Stimulated activated CD4-positive, alpha-beta T cell treated with anti-CD3 and anti-CD28 coated beads, Interleukin-15, amount 100 ng/mL, for 48 hours (primary cell): ENCODE measurements at places on chromosomes 2 and 18.

DNA sequence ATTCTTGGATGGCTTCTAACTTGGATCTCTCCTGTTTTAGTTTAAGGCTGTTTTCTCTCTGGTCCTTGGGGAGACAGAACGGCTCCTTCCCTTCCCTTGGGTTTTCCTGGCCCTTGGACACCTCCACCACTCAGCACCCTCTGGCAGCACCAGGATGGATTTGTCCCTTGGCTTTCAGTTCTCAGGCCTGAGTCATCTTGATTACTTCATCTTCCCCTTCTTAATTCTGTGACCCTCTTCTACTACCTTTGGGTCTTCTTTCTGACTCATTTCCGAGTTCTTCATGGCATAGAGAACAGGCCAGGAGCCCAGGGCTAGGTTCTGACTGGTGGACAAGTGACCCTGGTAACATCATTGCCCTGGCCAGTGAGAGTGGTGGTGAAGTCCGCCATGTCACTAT, 14.9 kb downstream of the IGFBP2 start:
- no peak for DNase-seq

GRCh38 chr2:61922714-61923113, 17.2 kb downstream of the COMMD1 start:
- DNase-seq, result no peak

- DNase-seq, result no peak
Measured at GRCh38 chr2:137800386-137800785, 163.9 kb upstream of the HNMT start.

GRCh38 chr2:95539290-95539689, 52.5 kb upstream of the TRIM43 start:
- no peak for DNase-seq

GRCh38 chr2:111708476-111709180, 175.4 kb downstream of the ANAPC1 start:
- no peak for DNase-seq

DNA sequence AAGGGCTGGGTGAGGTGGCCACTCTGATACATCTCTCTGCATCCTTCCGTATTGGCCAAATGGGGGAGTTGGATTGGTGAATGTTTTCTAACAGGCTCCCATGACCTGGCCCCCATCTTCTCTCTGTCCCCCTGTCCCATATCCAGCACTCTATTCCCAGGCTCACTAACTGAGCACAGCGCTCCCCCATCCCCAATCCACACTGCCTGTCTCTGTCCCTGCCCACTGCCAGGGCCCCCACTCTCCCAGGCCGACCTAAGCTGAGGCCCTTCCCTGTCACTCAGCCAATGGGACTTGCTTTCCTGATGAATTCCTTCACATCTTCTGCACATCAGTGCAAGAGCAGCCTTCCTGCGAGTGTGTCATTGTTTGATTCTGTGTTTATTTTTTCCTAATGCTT, 216.8 kb upstream of the MYT1L start:
- DNase-seq, result no peak

GRCh38 chr2:237044281-237044680, 41.4 kb upstream of the COPS8 start:
- DNase-seq, result no peak

DNA sequence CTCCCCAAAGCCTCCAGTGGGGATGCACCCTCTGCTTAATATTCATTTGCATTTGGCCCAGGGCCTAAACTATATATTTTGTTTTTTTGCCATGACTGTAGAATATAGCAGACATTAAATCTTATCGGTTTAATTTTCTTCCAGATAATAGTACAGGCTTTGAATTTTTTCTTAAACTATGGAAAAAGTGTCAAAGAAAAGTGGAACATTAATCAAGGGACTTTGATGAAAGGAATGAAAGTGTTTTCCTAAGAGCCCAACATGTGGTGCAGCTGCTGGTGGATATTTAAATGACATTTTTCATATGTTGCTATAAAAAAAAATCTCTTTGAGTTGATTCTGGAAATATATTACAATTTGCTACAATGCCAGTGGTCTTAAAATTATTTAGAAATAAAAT, 346.8 kb downstream of the CYP26B1 start:
- DNase-seq, result no peak

DNA sequence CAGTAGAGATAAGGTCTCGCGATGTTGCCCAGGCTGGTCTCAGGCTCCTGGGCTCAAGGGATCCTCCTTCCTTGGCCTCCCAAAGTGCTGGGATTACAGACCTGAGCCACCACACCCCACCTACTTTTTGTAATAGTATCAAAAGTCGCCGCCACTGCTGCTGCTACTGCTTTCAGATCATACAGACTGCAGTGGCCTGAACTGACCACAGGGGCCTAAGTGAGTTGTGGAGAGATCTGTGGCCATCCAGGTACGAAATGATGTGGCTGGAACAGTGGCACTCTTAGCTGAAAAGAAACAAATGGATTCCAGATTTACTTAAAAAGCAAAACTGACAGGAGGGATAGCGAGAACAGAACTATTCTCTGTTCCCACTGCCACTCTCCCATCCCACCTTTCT, 32.9 kb upstream of the POMC start:
- no peak for DNase-seq

DNA sequence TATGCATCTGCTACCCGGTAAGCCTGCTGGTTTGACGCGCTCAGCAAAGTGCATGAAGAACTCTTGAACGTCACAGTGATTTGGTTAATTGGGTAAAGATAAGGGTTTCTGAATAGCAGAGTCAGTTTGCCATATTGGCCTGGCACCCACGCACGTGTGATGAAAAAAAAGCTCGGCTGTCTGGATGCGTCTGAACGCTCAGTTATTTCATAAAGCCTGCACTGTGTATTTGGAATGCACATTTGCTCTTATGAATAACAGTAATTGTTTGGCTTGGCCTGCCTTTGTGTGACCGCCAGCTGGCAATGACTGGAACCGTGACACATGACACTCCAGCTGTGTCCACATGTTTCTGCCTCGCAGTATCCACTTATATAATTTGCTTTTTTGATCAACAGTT, 129.2 kb upstream of the MEIS1 start:
- no peak for DNase-seq

GRCh38 chr2:12490641-12491040, 226.1 kb upstream of the TRIB2 start:
- DNase-seq, result no peak

GRCh38 chr2:11506611-11506969, 27.3 kb upstream of the GREB1 start:
- no peak for DNase-seq

DNA sequence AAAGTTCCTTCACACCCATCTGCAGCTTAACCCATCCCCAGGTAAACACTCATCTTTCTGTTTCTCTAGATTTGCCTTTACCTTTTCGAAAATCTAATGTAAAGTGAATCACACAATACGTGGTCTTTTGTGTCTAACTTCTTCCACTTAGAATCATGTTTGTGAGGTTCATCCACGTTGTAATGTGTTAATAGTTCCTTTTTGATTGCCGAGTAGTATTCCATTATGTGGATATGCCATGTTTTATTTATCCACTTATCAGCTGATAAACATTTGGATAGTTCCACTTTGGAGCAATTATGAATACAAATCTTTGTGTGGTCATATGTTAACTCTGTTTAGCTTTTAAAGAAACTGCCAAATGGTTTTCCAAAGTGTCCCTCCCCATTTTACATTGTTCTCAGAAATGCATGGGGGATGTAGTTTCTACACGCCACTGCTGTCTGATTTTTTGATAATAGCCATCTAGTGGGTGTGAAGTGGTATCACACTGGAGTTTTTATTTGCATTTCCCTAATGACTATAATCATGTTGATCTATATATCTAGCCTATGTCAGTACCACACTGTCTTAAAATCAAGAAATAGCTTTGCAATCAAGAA, 22.3 kb downstream of the PECR start:
- DNase-seq, result no peak

- no peak for DNase-seq
Measured at GRCh38 chr2:237199082-237199481, 113.4 kb downstream of the COPS8 start.

GRCh38 chr18:56921896-56922480, 224.9 kb upstream of the BOD1L2 start:
- DNase-seq, result no peak

DNA sequence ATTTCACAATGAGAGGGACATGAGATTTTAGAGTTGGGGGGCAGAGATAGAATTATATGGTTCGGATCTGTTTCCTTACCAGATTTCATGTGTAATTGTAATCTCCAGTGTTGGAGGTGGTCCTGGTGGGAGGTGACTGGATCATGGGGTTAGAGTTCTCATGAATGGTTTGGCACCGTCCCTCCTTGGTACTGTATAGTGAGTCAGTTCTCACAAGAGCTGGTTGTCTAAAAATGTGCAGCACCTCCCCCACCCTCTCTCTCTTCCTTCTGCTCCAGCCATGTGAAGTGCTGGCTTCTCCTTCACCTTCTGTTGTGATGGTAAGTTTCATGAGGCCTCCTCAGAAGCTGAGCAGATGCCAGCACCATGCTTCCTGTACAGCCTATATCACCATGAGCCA, 138.1 kb downstream of the SCG2 start:
- DNase-seq, result no peak

GRCh38 chr2:210376694-210377093, 61.7 kb upstream of the MYL1 start:
- DNase-seq, result no peak

DNA sequence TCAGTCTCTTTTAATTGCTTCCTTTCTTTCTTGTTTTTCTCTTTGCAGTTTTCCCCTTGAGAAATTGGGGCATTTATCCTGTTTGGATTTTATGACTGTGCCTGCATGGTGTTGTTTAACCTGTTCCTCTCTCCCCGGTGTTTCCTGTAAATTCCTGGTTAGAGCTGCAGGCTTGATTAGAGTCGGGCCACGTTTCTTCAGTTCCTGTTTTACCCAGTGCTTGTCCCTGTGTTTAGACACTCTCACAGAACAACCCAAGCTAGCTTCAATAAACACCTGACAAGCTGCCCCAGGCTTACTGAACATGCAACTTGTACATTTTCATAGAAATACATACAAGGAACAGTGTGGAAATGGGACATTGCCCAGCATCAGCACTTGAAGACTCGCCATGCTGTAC, 53.9 kb downstream of the NGEF start:
- no peak for DNase-seq

GRCh38 chr2:63578767-63579166, 9.5 kb downstream of the WDPCP start:
- DNase-seq, result no peak

- no peak for DNase-seq
Measured at GRCh38 chr18:54389143-54389505, 31.4 kb downstream of the C18orf54 start.

GRCh38 chr2:105655244-105655643, 89.5 kb upstream of the NCK2 start:
- DNase-seq, result no peak

DNA sequence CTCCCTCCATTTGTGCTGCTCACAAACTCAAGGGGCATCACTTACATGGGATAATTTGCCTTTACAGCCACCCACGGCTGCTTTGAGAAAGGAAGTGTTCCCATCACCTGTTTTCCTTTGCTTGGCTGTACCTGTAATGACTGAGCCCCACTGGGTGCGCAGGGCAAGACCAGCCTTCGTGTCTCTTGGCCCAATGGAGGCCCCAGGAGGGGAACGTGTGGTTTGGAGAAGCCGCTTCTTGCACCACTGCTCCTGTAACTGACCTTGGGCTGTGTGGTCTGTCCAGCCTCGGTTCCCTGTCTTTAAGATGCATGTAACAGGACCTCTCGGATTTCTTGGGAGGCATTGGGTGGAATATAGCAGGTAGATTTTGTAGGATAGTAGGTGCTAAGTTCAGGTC, 41.1 kb downstream of the LDLRAD4 start:
- DNase-seq, result no peak

GRCh38 chr18:23377669-23378301, 75.3 kb upstream of the RIOK3 start:
- DNase-seq, result no peak
